H4 (cell line): ENCODE measurements at places on chromosomes 7 and 10. TPM values are rescaled to one million over a fixed set of nuclear protein-coding genes. Genes with fewer than 3 reads are reported as not detected.

DNA sequence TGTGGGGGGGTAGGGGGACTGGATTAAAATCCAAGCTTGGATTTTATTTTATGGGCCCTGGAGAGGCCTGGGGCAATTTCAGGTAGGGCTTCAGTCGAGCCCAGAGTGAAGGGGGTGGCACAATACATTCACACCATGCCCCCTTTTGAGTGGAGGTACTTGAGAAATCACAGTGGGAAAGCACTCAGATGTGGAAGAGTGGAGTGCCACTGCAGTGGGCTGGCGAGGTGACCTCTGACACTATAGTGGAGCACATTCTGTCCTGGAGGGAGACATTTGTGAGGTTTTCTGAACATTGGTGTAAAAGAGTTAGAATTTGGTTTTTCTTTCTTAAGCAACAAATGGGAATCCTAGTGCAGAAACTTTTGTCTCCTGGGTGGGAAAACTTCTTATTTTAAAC is 143.2 kb downstream of the WNT2 start:
- DNase-seq: no peak

- peak; percentile 94 for DNase-seq
Observed at GRCh38 chr10:52701647-52702046, 70.9 kb downstream of the MBL2 start.

Gene GRM3
- not detected in 2 replicates for total RNA-seq

Gene PRKAR2B
- total RNA-seq: 9.5 and 13.1 TPM in 2 replicates

Gene TSPAN12
- 13.3 and 13.7 TPM in 2 replicates for total RNA-seq

GRCh38 chr7:68216051-68216450 is 1219.4 kb downstream of the TYW1 start:
- DNase-seq: no peak

Gene SMKR1
- total RNA-seq: 0.25 and 1.0 TPM in 2 replicates

Gene ZNF804B
- 0.10 and 0.17 TPM in 2 replicates for total RNA-seq

Gene GSAP
- 2.1 and 5.0 TPM in 2 replicates for total RNA-seq

DNA sequence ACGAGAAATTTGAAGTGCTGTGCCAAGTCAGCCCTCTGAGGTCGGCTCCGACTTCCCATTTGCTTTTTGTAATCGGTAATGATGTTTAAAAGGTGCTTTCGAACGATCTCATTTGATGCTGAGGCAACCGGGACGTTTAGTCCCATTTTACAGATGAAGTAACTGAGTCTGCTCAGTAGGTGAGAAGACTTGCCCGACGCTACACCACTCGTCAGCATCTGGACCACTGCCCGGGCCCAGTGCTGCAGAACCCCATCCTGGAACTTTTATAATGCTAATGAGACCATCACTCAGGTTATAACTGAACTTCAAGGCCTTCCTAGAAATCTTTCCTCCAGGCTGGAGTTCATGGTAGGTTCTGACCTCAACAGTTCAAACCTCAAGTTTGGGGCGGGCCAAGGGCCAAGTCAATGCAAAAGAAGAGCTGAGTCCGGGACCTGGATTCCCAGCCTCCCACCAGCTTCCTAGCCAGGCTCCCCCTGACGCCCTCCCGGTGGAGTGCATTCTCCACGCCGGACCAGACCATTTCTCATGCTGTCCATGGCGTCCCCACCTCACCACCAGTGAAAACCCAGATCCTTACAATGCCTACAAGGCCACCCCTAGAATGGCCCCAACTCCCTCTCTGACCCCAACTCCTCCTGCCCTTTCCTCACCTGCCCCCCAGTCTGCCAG is 699 bp upstream of the PDLIM1 start:
- DNase-seq: no peak

GRCh38 chr7:72048420-72048819 is 363.7 kb downstream of the CALN1 start:
- no peak for DNase-seq

DNA sequence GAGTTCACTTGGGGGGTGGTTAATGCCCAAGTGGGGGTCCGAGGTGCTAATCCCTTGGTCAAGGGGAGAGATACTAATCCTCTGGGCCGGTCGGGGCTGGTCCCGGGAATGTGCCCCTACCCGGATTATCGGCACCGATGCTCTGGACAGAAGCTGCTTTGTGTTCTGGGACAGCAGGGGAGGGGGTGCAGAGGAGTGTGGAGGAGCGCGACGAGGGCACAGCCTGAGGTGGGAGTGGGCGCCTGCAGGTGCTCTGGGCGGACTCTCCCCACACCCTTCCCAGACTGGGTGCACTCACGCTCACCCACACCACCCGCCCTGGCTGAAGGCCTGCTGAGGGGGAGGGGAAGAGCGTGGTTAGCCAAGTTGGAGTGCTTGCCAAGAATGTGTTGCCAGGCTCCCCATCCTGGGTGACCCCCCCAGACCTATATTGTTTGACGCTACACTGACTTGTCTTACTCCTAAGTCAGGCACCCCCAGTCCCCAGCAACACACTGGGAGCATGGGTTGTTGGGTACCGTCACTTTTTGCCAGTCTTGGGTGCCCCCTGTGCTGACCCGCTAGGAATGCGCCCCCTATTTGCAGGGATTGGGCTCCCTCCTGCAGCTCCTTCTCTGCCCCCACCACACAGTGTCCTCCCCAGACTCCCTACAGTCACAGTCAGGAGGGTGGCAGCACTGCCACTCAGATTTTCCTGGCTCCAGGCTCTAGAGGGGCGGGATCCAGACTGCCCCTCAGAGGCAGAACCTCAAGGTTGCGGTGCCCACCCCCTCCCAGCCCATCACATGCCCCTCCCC is 1.2 kb downstream of the SLC4A2 start:
- peak; percentile 58 for DNase-seq

GRCh38 chr7:131878777-131879176 is 322.3 kb upstream of the PODXL start:
- DNase-seq: no peak

DNA sequence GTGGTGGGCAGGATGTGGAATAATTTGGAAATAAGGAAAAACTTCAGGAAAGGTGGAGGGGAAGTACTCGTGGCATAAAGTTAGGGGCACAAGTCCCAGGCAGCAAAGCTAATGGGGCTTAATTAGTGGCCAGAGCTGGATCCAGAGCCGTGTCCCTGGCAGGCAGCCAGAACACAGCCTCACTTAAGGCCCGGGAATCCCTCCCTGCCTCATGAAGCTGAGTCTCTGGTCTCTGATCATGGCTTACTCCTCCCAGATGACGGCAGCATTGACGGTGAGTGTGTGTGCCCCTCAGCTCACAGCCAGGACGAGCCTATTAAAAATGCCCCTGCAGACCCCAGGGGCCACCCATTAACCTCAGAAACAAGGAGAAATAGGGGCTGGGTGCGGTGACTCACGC is 48.2 kb upstream of the NPTX2 start:
- DNase-seq: no peak

GRCh38 chr7:77664715-77665114 is 31.5 kb upstream of the RSBN1L start:
- DNase-seq: no peak

- DNase-seq: no peak
Observed at GRCh38 chr10:89952751-89953150, 251.4 kb downstream of the KIF20B start.

Gene NEUROD6
- not detected in 2 replicates for total RNA-seq

Gene RSU1
- 36.6 and 44.1 TPM in 2 replicates for total RNA-seq

DNA sequence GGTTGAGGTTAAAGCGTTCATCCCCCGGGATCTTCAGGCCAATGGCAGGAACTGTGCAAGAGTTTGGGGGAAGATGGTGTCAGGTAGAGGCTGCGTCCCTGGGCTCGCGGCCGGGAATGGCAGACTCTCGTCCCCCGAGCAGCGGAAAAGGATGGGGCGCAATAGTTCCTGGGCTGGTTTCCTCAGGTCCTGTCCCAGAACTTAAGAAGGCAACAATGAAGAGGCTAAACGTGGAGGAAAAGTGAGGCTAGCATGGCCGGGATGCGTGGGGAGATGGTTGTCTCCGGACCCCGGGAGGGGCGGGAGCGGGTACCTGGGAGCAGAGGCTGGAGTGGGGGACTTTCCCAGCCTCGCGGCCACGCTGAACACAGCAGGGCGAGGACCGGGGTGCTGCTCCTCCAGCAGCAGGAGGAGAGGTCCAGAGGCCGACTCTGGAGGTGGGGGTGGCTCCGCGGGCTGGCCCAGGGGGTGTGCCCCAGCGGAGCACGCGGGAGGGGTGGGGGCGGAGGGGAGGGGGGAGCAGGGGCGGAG is 882 bp downstream of the IRF5 start:
- no peak for DNase-seq

- peak; percentile 5 for DNase-seq
Observed at GRCh38 chr10:3426190-3426845, 253.7 kb upstream of the PITRM1 start.

DNA sequence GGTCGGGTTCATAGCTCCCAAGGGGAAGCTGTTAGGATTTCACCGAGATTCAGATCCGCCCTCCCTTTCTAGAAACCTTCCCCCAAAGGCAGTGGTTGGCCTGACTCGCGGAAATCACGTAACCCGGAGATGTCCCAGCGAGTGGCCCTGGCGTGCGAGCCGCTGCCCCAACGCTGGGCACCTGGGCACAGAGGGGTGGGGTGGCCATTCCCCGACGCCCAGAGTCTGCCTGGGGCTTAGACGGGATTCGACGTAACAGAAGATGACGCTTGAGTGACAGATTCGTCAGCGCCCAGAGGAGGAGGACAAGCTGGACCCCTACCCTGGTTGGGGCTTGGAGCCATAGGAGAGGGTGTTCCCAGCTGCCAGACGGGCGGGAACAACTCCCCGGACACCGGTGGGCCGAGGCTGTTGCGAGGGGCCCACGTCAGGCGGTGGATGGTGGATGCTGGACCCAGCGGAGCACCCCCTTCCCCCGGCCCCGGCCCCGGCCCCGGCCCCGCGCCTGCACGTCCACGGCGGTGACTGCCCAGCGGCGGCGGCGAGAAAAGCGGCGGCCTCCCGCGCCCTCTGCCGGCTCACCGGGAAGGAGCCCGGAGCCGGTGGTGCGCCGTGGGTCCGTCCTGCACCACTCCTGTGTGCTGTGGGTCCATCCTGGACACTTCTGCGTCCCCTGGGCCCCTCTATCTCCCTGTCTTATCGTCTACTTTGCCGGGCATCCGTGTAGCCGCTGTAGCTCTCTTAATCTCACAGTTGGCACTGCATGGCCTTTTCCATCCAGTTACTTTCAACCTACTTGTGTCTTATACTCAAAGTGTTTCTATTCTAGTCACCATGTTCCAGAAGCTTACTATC is 35.4 kb upstream of the KNDC1 start:
- no peak for DNase-seq

GRCh38 chr10:49751636-49752510 is 10.2 kb downstream of the OGDHL start:
- no peak for DNase-seq

DNA sequence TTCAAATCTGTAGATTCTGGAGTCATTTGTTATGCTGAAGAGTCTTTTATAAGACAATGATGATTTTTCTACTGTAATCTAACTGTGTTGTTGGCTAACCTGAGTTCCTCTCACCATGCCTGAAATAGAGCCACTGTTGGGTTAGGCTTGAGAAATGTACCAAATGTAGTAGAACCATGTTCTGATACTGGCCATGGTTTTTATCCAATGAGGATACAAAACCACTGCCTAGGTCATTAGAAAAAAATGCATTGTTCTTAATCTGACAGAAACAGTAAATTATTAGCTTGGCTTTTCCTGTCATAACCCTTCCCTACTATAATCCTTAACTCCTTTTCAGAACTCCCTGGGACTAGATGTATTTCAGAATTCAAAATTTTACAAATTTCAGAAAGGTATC is 86.6 kb downstream of the RAPGEF5 start:
- DNase-seq: no peak

Gene AGR2
- not detected in 2 replicates for total RNA-seq

Gene SEPHS1
- total RNA-seq: 39.2 and 50.1 TPM in 2 replicates

GRCh38 chr7:146479040-146479439 is 362.4 kb downstream of the CNTNAP2 start:
- DNase-seq: no peak

DNA sequence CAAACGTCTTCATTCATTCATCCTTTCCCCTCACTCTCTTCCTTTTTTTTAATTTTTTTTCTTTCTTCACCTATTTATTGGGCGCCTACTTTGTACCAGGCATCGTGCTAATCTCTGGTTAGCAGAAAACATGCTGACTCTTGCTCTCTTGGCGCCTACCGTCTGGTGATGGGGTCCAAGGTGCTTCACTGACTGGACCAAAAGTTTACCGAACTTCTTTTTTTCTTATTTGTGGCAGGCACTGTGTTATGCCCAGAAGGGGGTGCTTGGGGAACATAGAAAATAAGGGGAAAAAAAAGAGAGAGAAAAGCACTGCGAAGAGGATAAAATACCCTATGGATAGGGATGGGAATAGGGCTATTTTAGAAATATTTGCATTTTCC is 505 bp upstream of the FAM204A start:
- no peak for DNase-seq

- no peak for DNase-seq
Observed at GRCh38 chr10:103969857-103970627, 3.1 kb downstream of the SLK start.

Gene ZFYVE27
- total RNA-seq: 10.2 and 13.1 TPM in 2 replicates

Gene PNLIPRP1
- total RNA-seq: not detected in 2 replicates

GRCh38 chr10:49741108-49741995 is 20.8 kb downstream of the OGDHL start:
- DNase-seq: no peak
